ENCODE measurements at places on chromosomes 2 and 18.
A peak's percentile ranks its signal among the peaks of the same experiment; 100 is the strongest.

DNA sequence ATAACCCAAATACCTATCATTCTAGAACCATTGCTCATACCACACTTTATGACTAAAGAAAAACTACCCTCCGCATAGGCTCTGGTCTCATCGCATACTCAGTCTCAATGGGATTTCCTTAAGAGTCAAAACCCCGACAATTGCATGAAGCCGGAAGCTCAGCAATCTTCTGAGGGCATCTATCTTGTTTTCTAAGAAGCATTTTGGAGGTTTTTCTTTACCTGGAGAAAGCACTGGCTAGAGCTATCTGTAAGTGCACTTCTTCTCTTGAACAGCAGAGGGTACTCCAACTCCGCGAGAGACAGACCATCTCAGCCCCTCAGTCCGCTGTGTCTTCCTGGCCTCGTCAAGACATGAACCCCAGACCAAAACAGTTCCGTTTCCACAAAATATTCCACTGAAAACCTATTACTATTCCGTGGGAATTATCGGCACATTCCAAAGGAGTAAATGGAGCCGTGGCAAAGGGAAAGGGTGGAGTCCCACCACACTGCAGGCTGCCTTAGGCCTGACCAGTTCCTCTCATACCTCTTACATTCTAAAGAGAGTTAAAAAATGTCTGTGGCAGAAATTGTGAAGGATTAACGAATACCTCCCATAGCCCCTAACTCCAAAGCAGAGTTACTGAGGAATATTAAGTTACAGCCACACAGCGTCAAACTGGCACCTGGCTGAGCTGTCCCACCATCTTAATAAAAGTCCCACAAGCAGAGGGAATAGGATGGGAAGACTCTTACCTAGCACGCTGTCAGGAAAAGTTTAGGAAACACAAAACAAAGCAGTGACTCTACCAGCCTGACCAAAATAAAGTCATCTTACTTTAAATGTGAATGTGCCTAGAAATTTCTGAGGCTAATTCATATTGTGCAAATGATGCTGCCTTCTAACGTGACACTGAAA lies 325.6 kb upstream of the VRK2 start:
- DNase-seq = peak; percentile 22

- no peak for DNase-seq
Measured at GRCh38 chr2:238571661-238572372, 145.1 kb downstream of the ASB1 start.

GRCh38 chr2:217520356-217521010 lies 482.3 kb downstream of the TNS1 start:
- DNase-seq = no peak

- DNase-seq = no peak
Measured at GRCh38 chr18:74982946-74983635, 225.8 kb downstream of the PTGR3 start.

GRCh38 chr2:76667821-76668271 lies 854.3 kb downstream of the LRRTM4 start:
- DNase-seq = no peak

DNA sequence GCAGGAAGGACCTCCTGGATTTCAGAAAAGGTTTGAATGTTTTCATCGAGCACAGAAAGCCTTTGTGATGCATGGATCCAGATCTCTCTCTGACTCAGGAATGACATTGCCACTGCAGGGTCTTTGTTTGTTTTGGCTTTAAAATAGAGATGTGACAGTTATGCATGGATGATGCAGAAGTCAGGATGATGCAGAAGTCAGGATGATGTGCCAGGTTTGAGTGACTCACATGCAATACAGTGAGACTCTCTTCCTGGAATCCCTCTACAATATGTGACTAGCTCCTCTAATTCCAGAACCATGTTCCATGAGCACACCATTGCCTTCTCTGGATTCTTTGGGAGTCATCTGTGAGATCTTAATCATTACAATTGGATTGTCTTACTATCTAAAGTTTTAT lies 177.9 kb upstream of the RAB6C start:
- no peak for DNase-seq
